PC-3 (cell line): ENCODE measurements at places on chromosomes 5 and 9.
A peak's percentile ranks its signal among the peaks of the same experiment; 100 is the strongest.

- no peak for DNase-seq
These were observed 116.8 kb upstream of the GPR151 start for GRCh38 chr5:146632620-146633322.

GRCh38 chr5:172530878-172531703 lies 76.8 kb upstream of the SH3PXD2B start:
- DNase-seq: no peak

DNA sequence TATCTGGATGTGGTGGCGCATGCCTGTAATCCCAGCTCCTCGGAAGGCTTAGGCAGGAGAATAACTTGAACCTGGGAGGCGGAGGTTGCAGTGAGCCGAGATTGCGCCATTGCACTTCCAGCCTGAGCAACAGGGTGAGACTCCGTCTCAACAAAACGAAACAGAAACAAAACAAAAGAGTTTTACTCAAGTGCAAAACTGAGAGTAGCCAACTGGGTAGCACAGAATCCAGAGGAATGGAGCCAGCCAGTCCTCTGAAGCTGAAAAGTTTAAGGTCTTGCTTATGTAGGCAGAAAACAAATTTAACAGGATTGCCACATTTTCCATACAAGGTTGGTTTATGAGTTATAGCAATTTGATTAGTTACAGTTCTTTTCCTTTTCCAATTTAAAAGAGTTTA lies 32.0 kb downstream of the SPIN1 start:
- DNase-seq: no peak

- DNase-seq: no peak
These were observed 29.8 kb upstream of the SMC5 start for GRCh38 chr9:70229026-70229425.

GRCh38 chr5:98941131-98941883 lies 12.5 kb upstream of the CHD1 start:
- DNase-seq: no peak

GRCh38 chr5:137867664-137868063 lies at the start of gene MYOT:
TSS of gene MYOT (plus strand) at chr5:137867860. CDS start at chr5:137870652, 2,792 bp downstream.
- DNase-seq: no peak

- DNase-seq: no peak
These were observed 51.4 kb downstream of the ROR2 start for GRCh38 chr9:91898451-91899218.

DNA sequence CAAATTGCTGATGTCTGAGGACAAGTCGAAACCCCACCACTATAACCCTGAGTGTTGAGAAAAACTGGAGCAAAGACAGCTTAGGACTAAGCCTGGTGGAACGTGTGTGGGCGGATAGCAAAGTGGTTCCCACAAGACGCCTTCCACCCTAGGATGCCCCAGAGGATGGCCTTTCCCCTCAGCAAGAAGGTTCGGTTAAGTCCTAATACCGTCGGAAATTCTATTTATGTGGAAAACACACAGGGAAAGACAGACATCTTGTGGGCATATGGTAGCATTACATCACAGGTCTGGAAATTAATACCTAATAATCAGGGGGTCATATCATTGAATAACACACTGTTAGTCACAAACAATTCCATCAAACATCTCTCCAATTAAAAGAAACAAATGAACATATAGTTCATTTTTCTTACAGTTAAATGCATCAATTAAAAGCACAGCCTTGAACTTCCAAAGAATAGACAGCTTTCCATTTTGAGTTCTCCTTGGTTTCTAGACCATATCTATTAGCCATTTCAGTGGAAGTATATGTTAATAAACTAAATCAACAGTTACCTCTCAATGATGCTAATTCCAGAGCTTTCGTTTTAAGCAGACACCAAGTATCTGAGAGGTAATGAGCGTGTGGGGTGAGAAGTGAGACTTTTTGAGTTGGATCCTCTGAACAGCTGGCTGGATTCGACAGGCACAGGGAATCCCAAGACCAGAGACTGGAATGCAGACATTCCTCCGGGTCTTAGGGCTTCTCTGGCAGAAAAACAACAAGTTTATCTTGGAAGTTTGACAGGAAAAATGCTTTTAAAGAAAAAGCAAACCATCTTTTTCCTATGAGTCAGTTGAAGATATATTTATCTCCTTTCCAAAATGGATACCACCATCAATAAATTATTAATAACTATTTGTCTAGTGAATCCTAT lies 2.9 kb upstream of the ICE1 start:
- peak; percentile 77 for DNase-seq

DNA sequence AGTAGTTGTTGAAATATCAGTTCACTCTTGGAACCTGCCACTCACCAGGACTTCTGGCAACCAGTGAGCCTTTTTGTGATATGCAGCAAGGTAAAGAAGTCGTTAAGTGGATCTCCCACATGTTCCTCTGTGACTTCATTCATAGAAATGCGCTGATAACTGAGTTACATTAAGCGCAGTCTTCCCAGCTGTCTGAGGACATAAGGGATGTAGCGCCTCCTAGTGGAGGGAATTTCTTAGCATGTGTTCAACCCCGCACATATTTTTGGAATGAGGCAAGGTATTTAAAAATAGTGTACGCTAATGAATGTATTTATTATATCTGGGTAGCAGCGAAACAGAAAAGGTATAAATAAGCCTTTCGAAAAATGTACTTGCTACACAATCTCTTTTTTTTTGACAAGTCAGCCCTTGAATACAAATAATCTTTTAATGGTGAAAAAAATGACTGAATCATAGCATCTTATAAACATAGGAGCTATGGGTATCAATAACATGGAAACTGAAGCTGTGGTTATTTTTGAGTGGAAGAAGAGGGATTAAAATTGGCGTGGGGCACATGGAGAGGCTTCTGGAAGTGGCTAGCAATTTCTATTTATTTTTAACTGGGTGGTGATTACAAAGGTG lies 38.0 kb downstream of the PALM2AKAP2 start:
- peak; percentile 94 for DNase-seq

DNA sequence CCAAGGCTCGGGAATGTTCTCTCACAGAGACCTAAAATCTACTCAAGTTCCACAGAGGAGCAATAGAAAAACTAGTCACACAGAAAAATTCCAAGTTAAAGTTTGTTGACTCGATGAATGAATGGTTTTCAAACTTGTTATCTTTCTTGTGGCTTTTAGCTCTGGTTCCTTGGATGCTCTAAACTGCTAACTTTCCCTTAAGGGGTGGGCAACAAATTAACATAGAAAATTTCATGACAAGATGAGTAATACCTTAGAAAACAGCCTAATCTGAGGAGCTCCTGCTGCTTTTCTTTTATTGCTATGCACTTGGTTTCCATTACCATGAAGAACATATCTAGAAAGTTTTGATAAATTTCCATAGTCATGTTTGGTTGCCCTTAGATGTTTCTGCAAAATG lies 100.2 kb upstream of the CCDC112 start:
- no peak for DNase-seq

GRCh38 chr5:171945476-171945875 lies 61.0 kb downstream of the FBXW11 start:
- no peak for DNase-seq

DNA sequence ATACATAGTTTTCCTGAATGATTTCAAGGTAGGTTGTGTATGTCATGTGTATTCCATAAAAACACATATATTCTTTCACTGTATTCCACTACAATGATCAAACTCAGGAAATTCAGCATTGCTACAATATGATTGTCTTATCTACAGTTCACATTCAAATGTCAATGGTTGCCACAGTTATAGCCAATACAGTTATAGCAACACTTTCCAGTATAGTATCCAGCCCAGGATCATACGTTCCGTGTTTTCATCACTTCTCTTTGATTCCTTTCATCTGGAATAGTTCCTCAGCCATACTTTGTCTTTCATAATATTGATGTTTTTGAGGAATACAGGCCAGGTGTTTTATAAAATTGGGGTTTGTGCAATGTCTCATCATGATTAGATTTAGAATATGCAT lies 9.5 kb downstream of the OR2S2 start:
- no peak for DNase-seq

GRCh38 chr5:163706053-163706771 lies 200.8 kb downstream of the MAT2B start:
- no peak for DNase-seq

DNA sequence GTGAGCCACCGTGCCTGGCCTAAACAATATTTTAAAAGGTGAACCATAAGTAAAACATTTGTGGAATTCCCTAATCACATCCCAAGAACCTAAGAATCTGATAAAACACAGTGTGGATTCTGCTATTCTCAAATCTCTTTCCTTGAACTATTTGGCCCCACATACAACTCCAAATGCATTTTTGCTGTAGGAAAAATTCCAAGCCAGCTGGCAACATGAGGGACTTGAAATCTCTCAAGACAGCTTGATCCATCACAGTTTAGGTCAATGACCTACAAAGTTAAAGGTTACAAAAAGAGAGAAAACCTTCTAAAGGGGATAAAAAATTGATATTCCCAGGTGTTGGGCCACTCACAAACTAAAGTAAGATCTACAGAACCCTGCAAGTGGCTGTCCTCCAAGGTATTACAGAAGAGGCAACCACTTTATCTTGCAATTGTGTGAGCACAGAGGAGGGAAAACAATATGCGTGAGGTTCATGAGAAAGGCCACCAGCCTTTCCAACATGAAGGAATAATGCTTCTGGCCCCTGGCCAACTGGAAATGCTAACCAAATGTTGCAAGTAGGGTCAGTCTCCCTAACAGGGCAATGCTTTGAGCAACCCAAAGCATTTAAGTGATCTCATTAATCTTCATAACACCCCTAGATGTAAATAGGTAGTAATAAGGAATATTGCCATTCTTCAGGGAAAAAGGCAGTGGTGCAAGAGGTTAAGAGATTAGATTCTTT lies 221.4 kb downstream of the SEMA5A start:
- no peak for DNase-seq

GRCh38 chr9:93683331-93684134 lies 107.1 kb downstream of the PHF2 start:
- DNase-seq: no peak

DNA sequence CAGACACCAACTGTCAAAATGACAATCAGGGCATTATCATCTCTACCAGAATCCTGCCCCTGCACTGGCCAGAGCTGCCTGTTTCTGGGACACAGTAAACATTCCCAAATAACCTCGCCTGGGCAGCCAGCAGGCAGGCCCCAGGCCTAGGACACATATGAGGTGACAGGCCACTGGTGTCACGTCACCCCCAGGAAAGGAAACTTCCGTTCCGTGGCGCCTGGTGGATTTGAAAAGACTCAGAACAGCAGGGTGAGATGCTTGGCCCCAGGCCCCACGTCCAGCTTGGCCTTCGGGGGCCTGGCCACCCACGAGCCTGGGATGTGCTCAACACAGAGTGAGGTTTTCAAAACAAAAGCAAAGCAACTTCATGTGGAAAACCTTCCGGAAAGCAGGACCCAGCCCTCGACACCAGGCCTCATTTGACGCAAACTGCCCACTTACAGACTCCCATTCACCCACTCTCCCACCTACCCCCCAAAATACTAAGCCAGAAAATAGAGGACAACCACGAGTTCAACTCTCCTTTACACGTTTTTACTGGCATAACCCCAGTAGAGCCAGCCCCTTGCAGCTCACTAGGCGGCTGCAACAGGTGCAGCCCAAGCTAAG lies 1.2 kb downstream of the SEMA4D start:
- DNase-seq: no peak

GRCh38 chr5:127008300-127008975 lies 21.9 kb downstream of the MARCHF3 start:
- DNase-seq: no peak

DNA sequence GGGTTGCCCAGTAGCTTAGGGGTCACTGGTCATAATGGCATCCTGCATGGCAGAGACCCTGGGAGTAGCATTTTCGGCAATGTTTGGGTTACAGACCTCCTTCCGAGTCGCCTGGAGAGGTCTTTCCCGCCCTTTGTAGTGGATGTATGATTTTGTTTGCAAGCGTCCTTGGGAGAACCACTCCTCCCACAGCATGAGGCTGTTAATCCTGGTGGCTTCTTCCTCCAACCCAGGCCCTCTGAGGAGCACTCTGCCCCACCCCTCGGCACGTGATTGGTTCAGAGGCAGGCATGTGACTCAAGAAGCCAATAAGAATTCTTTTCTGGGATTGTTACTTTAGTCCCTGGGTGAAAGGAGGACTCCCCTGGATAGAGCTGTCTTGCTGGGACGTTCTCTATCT lies 30.2 kb upstream of the GRHPR start:
- no peak for DNase-seq

GRCh38 chr5:159817262-159818029 lies 98.8 kb upstream of the ADRA1B start:
- DNase-seq: peak; percentile 26

GRCh38 chr5:150647275-150648251 lies 7.1 kb downstream of the SYNPO start:
- DNase-seq: no peak

- no peak for DNase-seq
These were observed 836.7 kb upstream of the CDH10 start for GRCh38 chr5:25481463-25481862.

DNA sequence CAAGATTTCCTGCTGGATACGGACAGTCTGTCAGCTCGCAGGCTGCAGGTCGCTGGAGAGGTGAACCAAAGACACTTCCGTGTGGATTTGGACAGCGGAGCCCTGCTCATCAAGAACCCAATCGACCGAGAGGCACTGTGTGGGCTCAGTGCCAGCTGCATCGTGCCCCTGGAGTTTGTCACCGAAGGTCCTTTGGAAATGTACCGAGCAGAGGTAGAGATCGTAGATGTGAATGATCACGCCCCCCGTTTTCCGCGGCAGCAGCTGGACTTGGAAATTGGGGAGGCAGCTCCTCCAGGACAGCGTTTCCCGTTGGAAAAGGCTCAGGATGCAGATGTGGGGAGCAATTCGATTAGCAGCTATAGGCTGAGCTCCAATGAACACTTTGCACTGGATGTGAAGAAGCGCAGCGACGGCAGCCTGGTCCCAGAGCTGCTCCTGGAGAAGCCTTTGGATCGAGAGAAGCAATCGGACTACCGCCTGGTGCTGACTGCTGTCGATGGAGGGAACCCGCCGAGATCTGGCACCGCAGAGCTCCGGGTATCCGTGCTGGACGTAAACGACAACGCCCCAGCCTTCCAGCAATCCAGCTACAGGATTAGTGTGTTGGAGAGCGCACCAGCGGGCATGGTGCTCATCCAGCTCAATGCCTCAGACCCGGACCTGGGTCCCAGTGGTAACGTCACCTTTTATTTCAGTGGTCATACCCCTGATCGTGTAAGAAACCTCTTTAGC lies 658 bp downstream of the PCDHGC4 start:
- DNase-seq: no peak

DNA sequence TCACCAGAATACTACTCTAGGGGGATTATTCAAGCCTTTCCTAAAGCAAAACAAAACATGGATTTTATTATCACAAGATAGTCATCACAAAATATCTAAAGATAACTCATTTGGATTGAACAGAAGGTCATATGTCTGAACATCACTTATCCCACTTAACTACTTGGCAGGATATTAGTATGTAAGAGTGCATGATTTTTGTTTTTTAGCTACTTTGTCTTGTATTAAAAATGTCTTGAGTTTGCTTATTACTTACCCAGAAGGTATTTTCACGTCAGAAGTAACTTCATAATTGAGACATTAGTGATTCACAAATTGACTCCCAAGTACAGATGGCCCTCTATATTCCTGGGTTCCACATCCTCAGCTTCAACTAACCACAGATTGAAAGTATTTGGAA lies 113.8 kb downstream of the TLE4 start:
- DNase-seq: no peak
